Activated CD4-positive, alpha-beta T cell treated with anti-CD3 and anti-CD28 coated beads for 24 hours (primary cell): ENCODE measurements at places on chromosomes 16 and 17.

- DNase-seq: no peak
Measured at GRCh38 chr16:11064851-11065250, 120.5 kb downstream of the CLEC16A start.

DNA sequence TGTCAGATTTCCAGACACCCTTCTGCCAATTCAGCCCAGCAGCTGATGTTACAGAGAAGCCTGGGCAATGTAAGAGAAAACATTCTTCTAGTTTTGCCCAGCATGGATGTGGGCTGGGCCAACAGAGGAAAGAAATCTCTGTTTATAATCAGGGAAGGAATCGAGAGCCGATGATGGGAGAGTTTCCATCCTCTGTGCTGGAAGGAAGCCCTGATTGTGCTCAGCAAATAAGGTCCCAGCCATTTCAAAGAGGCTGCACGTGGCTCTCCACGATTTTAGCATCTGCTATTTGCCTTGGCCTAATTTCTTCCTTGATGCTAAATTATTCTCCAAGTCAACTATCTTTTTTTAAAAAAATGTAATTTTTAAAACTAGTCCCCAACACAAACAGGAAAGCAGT lies 70.0 kb downstream of the IRX6 start:
- DNase-seq: no peak

GRCh38 chr17:77677630-77678029 lies 280.9 kb upstream of the TNRC6C start:
- DNase-seq: no peak

DNA sequence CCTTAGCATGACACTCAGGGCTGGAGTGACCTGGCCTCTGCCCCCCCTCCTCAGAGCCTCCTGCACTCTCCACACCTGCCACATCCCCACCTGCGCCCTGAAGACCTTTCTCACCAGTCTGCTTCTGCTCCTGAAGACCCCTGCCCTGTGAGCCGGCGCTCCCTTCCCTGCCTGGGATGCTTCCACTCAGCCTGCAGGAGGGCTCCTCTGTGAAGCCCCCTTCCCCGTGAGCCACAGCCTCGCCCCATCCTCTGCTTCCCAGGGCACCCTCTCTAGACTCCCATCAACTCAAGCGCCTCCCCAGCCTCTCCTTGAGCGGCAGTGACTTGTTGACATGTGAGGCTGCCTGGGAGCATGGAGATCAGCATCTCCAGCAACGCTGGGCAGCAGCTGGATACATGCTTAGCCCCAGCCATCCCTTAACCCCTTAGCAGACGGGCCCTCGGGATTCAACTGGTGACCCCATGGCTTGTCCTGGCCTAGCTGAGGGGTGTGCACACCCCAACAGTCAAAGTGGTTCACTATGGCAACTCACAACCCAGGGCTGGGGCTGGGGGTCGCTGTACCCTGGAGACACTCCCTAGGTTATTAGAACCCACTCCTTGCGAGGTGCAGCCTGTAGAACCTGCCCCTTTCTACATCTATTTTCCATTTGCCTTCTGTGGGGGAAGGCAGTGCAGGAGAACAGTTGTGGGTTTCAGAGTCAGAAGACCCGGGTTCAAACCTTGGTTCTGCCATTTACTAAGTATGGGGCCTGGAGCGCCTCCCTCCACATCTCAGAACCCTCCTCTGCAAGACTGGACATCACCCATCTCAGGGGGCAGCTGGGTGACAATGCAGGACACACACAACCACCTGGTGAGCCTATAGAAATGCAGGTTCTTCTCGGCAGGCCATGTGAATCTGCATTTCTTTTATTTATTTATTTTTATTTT lies 21.5 kb downstream of the TMEM235 start:
- no peak for DNase-seq

DNA sequence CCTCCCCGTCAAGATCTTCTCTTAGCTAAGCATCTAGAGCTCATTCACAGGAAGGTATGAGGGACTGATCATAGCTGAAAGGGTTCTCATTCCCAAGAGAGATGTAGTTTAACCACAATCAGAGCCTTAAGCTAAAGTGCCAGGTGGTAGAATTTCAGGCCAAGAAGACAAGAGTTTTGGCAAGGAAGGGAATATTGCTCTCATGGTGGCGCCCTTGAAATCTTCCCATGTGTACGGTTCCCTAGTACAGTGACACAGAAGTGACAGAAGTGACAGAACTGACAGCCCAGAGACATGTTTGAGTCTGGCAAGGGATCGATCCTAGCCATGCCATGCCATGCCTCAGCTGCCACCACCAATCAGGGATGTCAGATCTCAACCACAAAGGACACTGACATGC lies 2.5 kb downstream of the GRIN2C start:
- DNase-seq: no peak

DNA sequence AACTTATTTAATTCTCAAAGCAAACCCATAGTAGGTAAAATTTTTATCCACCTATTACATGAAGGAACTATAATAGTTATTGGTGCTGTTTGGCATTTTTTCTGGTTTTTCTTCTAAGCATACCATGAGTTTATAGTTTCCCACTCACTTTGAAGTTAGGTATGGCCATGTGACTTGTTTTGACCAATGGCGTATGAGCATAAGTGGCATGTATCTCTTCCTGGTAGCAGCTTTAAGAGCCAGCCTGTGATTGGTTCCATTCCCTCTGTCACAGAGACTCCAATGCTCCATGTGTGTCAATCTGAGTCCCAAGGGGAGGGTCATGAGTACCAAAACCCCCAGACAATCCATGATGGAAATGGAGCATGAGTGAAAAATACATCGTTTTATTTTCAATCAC lies 282.9 kb upstream of the N4BP1 start:
- no peak for DNase-seq

DNA sequence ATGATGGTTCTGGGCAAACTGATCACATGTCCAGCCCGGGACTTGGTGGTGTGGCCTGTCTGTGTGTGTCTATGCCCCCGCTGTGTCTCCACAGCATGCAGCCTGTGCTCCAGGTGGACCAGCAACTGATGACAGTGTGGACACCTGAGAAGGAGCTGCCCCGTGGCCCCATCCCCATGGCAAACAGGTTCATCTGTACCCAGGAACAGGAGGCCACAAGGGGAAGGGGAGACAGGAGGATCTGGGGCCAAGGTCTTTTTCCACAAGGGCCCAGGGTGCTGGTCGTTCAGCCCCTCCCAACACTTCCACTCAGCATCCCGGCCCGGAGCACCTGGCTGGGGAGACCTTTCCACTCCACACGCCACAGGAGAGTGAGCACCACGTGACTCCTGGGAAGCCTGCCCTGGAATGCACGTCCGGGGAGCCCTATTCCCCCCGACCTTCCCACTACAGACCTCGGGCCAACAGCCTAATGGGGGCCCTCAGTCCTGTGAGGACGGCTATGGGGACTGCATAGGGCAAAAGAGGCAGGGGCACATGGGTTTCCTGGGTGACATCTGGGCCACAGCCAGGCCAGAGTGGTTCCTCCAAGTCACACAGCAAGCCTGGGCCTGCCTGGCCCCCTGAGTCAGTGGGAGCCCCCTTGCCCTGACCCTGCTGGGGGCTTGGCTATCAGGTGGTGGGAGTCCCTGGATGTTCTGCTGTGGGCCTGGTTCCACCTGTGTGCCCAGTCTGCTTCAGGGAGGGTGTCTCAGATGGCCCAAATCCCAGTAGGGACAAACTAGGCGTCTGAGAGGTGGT lies 20.8 kb upstream of the NXPH3 start:
- no peak for DNase-seq

DNA sequence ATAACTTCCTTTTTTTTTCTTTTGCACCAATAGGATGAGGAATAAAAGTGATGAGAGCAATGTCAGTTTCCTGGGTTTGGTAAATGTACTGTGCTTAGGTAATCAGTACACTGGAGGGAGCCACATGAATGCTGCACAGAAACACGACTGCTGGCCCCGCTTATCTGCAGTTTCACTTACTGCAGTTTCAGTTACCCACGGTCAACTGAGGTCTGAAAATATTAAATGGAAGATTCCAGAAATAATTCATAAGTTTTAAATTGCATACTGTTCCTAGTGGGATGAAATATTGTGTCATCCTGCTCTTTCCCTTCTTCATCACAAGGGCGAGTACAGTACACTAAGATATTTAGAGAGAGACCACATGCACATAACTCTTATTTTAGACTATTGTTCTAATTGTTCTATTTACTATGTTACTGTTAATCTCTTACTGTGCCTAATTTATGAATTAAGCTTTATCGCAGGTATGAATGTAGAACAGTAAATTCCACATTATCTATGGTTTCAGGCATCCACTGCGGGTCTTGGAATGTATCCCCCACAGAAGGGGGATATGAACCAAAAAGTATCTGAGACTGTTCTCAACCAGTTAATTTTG lies 6.4 kb upstream of the LGALS3BP start:
- no peak for DNase-seq

DNA sequence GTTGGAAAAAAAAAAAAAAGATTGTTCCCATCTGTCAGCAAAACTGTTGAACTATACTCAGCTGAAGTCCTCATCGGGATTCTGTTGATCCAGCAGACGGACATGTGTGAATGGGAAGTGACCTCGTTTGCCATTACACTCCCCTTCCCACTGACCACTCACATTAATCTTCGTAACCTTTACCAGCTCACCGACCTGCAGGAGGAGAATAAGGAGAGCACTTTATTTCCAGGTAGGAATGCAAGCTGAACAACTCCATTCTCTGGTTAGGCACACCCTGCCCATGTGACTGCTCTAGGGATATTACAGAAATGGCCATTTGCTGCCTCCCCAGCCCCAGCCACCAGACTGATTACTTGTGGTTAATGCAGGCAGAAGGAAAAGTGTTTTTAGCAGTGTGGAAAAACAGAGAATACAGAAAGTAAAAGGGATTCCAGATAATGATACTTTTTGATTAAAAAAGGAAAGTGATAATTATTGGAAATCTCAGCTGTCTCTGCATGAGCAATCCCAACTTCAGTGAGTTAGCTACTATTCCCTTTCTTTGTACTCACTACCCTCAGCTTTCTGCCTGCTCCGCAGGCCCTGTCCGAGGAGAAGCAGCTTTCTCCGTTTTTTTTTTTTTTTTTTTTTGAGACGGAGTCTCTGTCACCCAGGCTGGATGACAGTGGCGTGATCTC lies 23.6 kb upstream of the YWHAE start:
- DNase-seq: no peak

DNA sequence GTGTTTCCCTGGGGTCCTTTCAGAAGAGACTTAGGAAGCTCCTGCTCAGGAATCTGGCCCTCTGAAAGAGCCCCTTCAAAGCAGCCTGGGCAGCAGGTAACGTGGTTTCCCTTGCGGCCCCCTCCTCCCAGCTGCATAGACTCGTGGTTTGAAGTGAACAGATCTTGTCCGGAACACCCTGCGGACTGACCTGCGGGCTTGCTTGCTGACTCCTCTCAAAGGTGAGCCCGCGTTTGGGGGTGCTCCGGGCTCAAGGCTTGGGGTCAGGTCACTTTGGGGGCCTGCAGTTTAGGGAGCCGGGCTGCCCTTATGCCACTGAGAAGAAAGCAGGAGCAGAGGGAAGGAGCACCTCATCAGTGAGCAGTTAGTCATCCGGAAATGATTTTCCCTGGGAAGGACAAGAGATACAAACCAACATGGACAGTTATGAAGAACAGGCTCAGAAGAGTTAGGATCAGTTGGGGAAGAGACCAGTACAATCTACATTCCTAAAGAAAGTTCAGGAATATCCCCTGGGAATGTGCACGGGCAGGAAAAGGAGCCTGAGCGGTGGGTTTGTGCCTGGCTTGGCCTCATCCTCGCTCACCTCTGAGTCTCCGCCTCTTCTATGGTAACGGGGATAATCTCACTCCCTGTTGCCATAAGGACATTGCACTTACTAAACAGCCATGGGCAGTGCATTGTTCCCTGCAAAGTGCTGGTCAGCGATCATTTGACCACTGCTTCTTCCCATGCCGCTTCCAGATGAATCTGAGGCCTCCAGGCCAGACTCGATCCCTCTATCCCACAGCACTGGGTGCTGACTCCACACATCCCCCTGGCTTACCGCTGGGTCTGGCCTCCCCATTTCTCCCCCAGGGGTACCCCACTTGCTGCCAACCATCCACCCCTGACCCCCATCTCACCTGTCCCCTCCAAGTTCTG lies 10.0 kb downstream of the LDHD start:
- DNase-seq: no peak

- no peak for DNase-seq
Measured at GRCh38 chr16:30430428-30430970, 669 bp upstream of the DCTPP1 start.

- no peak for DNase-seq
Measured at GRCh38 chr17:46930051-46930450, 7.1 kb downstream of the GOSR2 start.

- DNase-seq: no peak
Measured at GRCh38 chr16:89277641-89278341, 60.3 kb downstream of the ZNF778 start.

- DNase-seq: no peak
Measured at GRCh38 chr17:49764559-49765180, 739 bp upstream of the FAM117A start.

GRCh38 chr16:23320693-23321092 lies 18.6 kb downstream of the SCNN1B start:
- no peak for DNase-seq

- DNase-seq: no peak
Measured at GRCh38 chr17:17384961-17385360, 81.8 kb downstream of the NT5M start.

DNA sequence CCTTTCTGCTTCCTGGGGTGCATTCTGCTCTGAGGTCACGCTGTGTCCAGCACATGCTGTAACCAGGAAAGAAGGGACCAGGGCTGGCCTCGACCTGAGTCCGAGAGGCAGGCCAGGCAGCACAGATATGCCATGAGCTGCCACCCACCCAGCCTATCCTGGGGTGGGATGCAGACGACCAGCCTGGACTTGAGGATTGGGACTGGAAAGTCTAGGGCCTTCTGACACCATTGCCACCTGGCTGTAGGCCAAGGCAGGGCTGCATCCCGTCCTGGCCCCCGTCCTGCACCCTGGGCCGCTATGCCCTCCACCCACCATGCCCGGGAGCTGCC lies 14.3 kb downstream of the ENGASE start:
- no peak for DNase-seq

DNA sequence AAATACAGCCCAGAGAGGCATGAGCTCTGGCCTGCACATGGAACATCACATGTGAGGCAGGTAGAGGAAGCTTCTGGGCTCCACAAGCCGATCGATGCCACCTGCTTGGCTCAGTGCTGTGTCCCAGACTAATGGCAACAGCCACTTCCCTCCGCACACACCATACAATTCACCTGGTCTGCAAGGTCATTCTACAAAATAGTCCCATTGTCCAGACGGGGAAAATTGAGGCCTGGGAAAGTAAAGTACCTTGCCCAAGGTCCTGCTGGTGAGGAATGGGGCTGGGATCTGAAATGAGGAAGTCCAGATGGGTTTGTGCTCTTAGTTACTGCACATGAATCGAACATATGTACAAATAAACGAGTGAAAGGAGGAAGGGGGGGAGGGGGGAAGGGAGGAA lies 88.0 kb downstream of the LITAF start:
- DNase-seq: no peak

- peak; percentile 57 for DNase-seq
Measured at GRCh38 chr17:36849871-36850348, 87.4 kb upstream of the LHX1 start.
